Liver (tissue), 10 donors: ENCODE measurements at places on chromosomes 2 and 18.

- H3K27ac ChIP-seq = no peak overlapping the region
- no peak overlapping the region for H3K4me3 ChIP-seq
- no peaks in the 10 kb centered on the region for H3K4me1 ChIP-seq
- H3K27me3 ChIP-seq = peaks cover 2% of the 10 kb centered on the region
These were observed 103.5 kb upstream of the YWHAQ start for GRCh38 chr2:9734308-9734707.

- no peaks in the 10 kb centered on the region for H3K27me3 ChIP-seq
- H3K27ac ChIP-seq = no peak overlapping the region
- DNase-seq = no peak
- H3K4me1 ChIP-seq = no peaks in the 10 kb centered on the region
- H3K36me3 ChIP-seq = no peaks in the 10 kb centered on the region
These were observed 9.8 kb downstream of the HNRNPLL start for GRCh38 chr2:38592951-38593350.

DNA sequence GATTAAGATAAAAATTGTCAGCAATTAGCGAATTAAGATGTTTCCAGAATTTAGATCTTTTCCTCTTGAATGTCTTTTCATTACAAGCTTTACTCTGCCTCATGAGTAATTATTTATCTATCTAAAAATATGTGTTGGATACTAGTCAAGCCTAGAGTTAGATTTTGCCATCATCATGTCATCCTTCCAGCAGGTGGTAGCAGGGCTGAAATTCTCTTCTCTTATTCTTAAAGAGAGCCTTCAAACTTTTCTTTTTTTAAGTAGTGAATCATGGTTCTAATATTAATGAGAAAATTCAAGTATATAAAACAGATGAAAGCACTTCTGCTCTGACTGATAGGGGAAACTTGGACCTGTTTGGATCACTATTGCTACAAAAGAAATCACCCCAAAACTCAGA, 240.7 kb upstream of the EPAS1 start:
- H3K36me3 ChIP-seq = no peaks in the 10 kb centered on the region
- H3K4me3 ChIP-seq = no peak overlapping the region
- DNase-seq = no peak
- no peaks in the 10 kb centered on the region for H3K27me3 ChIP-seq
- H3K4me1 ChIP-seq = peaks cover 7% of the 10 kb centered on the region
- no peak overlapping the region for H3K27ac ChIP-seq

GRCh38 chr18:65753520-65753919, 2.7 kb downstream of the CDH7 start:
- H3K27ac ChIP-seq = no peak overlapping the region
- no peak for DNase-seq
- H3K27me3 ChIP-seq = no peaks in the 10 kb centered on the region
- H3K4me3 ChIP-seq = no peak overlapping the region
- H3K36me3 ChIP-seq = no peaks in the 10 kb centered on the region

DNA sequence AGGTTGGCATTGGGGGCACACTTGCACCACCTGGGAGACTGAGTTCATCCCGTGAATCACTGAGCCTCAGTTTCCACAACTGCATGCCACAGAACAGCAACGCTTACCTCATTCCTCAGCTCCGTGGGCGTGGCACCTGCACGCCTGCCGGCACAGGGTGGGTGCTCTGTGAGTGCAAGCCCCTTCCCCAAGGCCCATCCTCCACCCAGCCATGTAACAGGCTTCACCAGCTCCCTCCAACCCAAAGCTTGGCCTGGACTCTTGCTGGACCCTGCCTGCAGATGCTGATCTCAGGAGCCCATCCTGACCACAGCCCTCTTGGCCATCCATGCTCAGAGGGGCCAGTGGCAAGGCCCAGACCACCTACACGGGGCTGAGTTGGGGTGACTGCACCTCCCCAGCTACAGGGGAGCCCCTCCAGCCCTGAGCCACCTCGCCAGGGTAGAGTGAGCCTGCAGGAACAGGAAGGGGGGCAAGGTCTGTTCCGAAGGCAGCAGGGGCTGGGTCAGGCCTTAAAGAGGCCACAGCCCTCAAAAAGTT, 1.8 kb downstream of the PRLH start:
- no peak overlapping the region for H3K27ac ChIP-seq
- H3K4me3 ChIP-seq = no peak overlapping the region
- no peaks in the 10 kb centered on the region for H3K36me3 ChIP-seq
- H3K4me1 ChIP-seq = peaks cover 27% of the 10 kb centered on the region

- no peaks in the 10 kb centered on the region for H3K4me1 ChIP-seq
- no peak for DNase-seq
- H3K4me3 ChIP-seq = no peak overlapping the region
- H3K36me3 ChIP-seq = no peaks in the 10 kb centered on the region
- H3K27ac ChIP-seq = no peak overlapping the region
These were observed 21.0 kb upstream of the SLC38A11 start for GRCh38 chr2:164976301-164976700.

GRCh38 chr2:194883711-194884110, 773.3 kb upstream of the SLC39A10 start:
- DNase-seq = no peak
- no peak overlapping the region for H3K4me3 ChIP-seq
- no peak overlapping the region for H3K27ac ChIP-seq
- H3K27me3 ChIP-seq = no peaks in the 10 kb centered on the region
- H3K36me3 ChIP-seq = no peaks in the 10 kb centered on the region
- no peaks in the 10 kb centered on the region for H3K4me1 ChIP-seq
